ENCODE measurements at places on chromosomes 7 and 10.
A peak's percentile ranks its signal among the peaks of the same experiment; 100 is the strongest.

GRCh38 chr7:87933953-87934698 is at the start of gene ADAM22:
ADAM22 (plus strand) TSS chr7:87934251; CDS start chr7:87934466, 215 bp downstream.
- peak; percentile 96 for DNase-seq

GRCh38 chr10:50381642-50382041 is 130.3 kb upstream of the ASAH2 start:
- DNase-seq, result no peak

DNA sequence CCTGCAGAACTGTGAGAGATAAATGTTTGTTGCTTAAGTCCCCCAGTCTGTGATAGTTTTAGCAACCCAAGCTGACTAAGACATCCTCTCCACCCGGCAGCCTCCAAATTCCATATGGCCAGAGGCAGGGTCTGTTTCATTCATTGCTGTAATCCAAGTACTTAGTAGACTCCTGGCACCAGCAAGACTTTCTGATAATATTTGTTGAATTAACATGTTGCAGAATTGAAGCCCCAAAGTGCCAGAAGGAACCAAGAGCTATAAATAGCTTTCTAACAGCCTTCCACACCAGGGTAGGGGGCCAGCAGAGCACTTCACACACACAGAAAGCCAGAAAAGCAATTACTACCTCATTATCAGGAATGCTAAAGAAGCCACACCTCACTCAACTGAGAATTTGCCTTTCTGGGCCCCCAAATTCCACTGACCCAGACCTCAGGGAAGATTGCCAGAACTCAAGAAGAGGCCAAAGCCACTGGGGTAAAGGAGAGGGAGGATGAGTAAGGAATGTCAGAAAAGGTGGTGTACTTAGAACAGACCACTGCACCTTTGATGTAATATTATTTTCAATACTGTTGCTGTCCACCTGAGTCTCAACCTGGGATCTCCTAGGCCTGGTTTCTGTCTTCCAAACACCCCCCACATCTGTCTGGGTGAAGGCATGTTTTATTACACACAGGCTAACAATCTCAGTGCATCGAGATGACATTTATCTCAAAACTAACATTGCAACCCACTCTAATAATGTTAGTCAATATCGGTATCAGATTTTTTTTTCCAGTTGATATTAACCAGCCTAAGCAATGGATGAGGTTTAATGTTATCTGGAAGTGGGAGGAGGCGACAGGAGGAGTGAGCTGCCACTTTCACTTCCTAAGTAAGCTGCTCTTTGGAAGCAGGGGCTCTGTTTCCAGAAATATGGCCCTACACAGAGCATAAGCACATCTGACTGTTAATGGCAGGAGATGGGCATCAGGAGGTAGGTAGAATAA is 5.5 kb downstream of the NOD1 start:
- no peak for DNase-seq

DNA sequence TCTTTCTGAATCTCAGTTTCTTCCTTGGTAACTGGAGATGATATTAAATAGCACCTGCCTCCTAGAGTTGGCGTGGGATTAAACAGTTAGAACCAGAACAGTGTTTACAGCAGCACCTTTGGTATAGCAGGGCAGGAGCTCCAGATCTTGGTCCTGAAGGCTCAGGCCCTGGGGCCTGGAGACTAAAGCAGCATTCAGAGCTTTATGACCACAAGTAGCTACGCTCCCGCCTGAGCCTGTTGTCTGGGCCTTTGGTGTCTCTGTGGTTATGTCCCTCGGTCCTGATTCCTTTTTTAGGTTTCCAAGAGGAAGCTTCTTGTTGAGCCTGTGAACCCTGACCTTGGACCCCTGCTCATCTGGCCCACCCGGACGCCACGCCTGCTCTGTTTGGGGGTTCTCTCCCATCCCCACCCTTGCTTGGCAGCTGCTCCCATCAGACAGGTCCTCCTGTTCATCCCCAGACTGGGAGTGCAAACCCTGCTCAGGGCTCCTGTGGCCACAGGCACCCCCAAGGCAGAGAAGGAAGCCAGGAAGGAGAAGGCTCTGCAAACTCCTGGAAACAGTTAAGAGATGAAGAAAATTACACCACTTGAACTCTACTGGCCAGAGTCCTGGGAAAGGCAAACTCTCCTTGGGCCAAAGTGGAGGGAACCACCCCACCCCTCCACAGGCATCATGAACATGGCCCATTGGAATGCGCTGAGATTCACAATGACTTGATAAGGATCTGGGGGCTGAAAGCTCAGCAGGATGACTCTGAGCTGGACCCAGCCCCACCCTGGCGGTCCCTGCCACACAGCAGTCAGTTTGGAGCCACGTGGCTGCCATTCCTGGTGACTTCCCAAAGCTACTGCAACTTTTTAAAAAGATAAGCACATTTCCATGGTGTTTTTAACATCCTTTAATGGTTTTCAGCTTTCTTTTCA is 50.1 kb upstream of the TMEM72 start:
- DNase-seq, result no peak

- no peak for DNase-seq
These were observed 320.7 kb downstream of the GPR37 start for GRCh38 chr7:124444696-124445480.

- no peak for DNase-seq
These were observed 44.4 kb downstream of the TSPAN15 start for GRCh38 chr10:69495666-69496065.

DNA sequence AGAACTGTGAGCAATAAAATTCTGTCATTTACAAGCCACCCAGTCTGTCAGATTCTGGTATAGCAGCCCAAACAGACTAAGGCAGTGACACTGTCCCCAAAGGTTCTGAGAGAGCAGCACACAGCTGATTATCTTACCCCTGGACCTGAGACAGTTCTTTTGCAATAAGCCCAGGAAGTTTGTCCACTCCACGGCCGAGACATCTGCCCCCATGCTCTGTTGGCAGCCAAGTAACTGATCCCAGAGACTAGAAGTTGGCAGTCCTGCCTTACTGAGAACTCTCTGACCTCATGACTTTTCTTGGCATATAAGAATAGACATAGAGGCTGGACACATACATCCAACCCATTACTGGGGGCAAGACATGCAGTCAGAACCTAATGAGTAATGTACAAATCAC is 243.0 kb upstream of the GRB10 start:
- DNase-seq, result no peak

DNA sequence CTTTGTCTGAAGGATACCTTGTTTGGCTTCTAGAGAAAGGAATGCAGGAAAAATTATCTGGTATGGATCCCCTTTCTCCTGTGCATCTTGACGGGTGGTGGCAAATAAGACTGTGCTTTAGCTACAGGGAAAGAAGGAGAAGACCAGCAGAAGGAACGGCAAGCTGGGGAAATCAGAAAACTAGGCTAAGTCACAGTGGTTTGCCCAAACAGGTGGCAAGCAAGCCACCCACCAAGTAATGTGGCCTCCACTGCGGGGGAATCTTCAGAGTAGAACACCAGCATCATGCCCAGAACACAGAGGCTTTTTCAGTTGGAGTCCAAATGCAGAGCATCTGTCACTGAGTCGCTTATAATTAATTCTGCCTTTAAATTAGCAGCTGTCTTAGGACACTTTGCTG is 282.8 kb downstream of the PHF14 start:
- DNase-seq, result no peak

DNA sequence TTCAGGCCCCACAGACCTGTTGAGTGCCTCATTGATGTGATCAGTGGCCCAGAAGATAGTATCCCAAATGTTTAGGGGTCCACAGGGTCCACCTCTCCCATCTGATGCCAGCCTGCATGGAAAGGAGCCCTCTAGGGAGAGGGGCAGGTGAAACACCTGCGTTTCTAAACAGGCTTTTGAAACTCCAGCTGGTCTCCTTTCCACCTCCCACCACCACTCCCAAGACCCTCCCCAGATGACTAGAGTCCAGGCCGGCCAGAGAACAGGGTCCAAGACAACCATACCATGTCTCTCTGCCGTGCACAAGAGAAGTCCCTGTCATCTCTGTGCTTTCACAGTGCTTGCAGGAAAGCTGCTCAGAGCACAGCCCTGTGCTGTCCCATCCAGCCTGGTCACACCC is 105.0 kb upstream of the NANOS1 start:
- no peak for DNase-seq

- no peak for DNase-seq
These were observed 41.3 kb downstream of the AVL9 start for GRCh38 chr7:32536585-32536984.

DNA sequence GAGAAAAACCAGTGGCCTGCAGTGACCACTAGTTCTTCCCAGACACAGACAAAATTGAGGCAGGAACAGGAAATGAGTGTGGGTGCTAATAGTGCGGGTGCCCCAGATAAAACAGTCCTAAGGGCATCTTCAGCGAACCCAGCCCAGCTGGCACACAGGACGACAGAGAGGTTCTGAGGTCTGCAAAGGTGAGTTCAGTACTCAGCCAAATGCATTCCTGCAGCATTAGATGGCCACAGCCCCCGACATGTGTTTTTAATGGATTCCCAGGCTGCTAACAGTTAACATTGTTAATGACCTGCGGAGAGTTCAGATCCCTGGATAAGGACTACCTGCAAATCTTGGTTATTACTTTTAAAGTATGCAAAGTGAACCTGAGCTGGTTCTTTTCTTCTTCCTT is 196.0 kb downstream of the HIBADH start:
- no peak for DNase-seq

GRCh38 chr7:116218051-116218645 is 7.8 kb downstream of the TES start:
- no peak for DNase-seq

DNA sequence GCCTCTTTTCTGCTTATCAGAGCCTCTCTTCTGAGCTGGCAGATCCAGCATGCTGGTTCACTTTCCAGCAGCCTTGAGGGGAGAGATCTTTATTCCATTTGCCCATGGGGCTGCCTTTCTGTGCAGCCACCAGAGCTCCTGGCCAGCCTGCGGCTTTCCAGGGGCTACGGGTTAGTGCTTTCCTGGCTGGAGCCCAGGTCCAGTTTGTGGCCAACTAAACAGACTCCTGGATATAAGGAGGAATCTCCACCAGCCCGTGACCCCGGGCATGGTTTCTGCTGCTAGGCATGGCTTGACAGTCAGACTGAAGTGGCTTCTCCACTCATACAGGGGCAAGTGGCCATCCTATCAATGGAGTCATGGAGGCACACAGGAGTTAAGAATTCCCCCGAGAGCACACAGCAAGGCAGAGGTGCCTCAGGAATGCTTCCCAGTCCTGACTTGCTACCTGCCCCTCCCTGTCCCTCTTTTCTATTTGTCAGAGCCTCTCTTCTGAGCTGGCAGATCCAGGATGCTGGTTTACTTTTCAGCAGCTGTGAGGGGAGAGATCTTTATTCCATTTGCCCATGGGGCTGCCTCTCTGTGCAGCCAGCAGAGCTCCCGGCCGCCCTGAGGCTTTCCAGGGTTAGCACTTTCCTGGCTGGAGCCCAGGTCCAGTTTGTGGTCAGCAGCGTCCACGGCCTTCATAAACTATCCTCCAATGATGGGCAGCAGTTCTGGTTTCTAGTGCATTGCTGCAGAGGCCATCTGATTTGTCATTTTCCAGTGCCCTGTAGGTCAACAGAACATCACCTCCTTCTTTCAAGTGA is 35.9 kb downstream of the TSPAN15 start:
- no peak for DNase-seq
